ENCODE measurements at places on chromosomes 3 and 15.

GRCh38 chr15:50341616-50342136 lies 13.3 kb downstream of the GABPB1 start:
- no peak for DNase-seq

DNA sequence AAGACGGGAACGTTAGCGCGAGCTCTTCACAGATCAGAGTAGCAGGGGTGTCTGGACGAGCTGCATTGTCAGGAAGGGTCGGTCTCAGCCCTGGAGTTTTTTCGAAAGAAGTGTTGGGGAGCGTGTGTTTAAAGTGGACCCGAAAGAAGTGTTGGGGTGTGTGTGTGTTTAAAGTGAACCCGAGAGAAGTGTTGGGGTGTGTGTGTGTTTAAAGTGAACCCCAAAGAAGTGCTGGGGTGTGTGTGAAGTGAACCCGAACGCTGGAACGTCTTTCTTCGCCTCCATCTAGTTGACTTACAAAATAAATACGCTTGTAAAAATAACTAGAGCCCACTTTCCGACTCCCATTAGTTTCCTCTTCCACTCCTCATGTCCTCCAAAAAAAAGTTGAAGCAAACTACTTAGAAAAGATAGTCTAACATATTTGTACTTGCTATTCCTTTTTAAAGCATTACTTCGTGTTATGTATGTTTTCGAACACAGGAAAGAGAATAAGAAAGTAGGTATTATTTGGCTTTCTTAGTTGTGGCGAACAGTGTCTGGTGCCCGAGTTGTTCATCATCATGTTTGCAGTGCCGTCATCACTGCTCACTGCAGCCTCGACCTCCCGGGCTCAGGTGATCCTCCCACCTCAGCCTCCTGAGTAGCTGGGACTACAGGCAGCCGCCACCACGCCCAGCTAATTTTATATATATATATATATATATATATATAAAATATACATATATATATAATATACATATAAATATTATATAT lies 1.0 kb downstream of the LRCH3 start:
- no peak for DNase-seq

DNA sequence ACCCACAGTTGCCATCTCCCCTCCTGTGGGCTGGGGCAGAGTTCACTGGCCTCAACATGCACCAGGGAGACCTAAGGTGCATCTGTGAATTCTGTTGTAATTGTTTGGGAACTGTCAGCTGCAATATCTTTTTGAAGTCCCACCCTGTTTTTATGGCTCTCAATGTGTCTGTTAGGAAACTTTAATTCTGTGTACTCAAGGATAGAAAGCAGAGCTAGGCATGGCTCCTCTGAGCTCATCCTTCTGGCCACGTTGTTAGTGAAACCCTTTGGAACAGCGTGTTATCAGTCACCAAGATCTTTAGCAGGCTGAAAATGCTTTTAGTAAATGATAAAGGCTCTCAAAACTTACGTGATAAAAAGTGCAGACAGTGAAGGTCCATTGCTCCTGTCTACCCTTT lies 33.6 kb upstream of the MTMR10 start:
- no peak for DNase-seq

DNA sequence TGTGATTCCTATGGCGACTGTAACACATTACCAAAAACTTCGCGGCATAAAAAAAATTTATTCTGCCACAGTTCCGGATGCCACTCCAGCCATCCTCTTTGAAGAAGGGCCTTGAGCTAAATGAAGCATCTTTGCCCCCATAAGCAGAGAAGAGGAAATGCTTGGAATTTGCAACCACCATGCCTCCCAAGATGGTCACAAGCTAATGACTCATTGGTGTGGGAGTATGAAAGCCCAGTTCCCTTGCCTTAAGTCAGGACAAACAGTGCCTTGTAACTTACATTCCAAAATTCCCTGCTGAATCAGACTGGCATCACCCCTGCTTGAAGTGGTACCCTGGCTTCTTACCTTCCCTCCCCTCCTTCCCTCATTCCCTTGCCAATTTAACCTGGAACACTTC lies 1077.4 kb downstream of the EPHA3 start:
- DNase-seq: no peak

DNA sequence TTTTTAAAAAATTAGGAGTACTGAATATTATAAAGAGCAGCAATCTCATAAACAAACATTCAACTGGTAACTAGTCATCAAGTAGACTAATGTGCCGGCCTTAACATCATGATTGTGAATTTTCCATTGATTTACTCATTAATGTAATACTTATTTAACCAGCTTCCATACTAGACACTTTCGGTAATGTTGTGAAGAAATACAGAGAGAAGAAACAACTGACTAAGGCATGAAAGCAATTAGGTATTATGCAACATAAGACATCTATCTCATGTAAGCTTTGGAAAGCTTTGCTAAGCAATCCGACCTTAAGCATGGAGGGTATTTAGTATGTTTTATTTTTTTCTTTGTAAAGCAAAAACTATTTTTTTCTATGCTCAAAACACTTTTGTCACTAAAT lies 108.0 kb downstream of the IL1RAP start:
- DNase-seq: no peak

GRCh38 chr15:83846847-83847246 lies 192.9 kb downstream of the ADAMTSL3 start:
- no peak for DNase-seq

DNA sequence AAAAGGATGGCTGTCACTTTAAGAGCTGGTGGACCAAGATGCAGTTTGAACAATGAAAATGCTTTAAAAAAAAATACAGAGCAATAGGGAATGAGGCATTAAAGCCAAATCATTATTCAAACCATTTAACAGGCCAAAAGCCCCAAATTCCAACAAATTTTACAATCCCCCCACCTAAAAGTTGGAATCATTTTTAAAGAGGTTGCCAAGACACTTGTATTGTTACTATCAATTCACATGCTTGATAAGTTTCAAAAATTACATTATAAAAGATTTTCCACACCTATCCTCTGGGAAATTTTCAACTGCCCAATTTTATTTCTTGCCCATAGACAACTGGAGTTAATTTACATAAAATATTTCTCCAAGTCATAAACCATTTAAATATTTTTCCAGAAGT lies 192.3 kb upstream of the ARHGEF26 start:
- DNase-seq: no peak

- no peak for DNase-seq
These were observed 128.3 kb downstream of the SV2B start for GRCh38 chr15:91228383-91228782.

DNA sequence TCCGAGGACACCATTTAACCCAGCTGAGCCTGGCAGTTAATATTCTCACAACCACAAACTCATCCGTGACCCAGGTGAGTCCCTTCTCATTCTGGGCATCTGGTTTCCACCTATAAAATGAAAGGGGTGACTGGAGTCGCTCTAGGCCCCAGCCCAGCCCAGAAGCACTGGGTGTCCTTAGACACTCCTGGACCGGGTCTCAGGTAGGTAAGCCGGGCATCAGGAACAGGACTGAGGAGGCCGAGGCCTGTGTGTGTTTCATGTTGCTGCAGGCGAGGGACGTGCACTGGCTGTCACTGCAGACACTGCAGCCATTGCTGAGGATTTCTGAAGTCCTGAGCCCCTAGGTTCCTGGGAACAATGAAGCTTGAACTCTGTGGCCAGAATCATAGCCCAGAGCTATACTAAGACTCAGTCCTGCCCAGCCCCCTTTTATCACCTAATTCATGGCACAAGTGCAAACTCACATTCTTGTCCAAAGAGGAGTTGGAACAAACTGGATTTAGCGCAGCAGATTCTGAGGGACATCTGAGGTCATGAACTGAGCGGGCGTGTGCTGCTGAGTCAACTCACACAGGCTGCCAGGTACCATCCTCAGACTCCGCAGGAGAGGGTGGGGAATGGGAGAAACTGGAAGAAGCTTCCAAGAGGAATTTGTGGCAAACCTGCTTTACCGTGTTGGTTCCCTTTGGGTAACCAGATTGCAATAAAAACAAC lies 184.9 kb downstream of the FAM43A start:
- no peak for DNase-seq

GRCh38 chr3:193572426-193572908 lies 17.8 kb upstream of the ATP13A4 start:
- DNase-seq: peak; percentile 65

DNA sequence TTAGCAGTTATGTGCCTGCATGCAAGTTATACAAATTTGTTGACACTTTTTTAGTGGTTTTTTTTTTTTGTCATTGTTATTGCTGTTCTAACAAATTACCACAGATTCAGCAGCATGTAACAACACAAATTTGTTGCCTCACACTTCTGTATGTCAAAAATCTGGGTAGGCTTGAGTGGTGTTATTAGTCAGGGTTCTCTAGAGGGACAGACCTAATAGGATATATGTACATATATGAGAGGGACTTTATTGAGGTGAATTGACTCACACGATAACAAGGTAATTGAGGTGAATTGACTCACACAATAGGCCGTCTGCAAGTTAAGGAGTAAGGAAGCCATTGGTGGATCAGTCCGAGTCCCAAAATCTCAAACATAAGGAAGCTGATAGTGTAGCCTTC lies 15.0 kb upstream of the PLSCR1 start:
- no peak for DNase-seq

DNA sequence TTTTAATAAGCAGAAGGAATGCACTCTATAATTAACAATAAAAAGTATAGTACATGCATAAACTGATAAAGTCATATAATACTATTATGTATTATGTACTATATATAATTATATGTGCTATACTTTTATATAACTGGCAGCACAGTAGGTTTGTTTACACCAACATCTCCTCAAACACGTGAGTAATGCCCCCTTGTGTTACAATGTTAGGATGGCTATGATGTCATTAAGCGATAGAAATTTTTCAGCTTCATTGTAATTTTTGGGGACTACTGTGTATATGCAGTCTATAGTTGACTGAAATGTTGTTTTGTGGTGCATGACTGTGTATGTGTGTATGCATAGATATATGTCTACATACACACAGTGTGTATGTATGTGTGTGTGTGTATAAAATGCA lies 100.6 kb downstream of the SLMAP start:
- DNase-seq: no peak

DNA sequence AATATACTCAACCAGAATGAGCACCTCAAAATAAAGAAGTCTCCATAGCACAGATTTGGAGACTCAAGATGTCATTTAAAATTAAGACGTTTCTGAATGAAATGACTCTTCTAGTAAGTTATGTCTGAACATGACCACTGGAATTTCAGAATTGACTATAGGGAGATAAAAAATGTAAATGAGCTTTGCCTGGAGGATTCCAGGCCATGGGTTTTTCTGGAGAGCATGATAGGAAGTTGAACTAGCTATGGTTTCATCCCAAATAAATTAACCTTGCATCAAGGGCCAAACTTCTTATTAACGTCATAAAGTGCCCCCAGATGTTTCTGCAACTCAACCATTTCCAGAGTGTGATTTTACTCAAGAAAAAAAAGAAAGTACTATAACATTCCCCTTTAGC lies 222.6 kb upstream of the NR2F2 start:
- no peak for DNase-seq

- no peak for DNase-seq
These were observed 276.4 kb downstream of the POLQ start for GRCh38 chr3:121269389-121269788.

- no peak for DNase-seq
These were observed 300.4 kb downstream of the SV2B start for GRCh38 chr15:91400481-91400880.

DNA sequence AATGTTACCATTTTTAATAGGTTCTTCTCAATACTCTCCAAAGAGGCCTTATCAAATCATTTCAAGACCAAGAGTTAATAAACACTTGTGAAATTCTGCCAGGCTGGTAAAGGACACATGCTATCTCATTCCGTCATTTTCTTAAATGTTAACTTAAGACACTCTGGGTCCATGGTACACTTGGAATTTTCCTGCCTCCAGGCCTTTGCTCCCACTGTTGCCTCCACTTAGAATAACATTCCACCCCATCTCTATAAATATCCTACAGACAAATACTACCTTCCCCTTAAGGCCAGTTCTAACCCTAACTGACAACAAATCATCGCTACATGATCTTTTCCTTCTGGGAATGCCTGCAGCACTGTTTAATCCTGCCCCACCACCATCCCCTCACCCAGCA lies 24.1 kb downstream of the MAGI1 start:
- DNase-seq: no peak

DNA sequence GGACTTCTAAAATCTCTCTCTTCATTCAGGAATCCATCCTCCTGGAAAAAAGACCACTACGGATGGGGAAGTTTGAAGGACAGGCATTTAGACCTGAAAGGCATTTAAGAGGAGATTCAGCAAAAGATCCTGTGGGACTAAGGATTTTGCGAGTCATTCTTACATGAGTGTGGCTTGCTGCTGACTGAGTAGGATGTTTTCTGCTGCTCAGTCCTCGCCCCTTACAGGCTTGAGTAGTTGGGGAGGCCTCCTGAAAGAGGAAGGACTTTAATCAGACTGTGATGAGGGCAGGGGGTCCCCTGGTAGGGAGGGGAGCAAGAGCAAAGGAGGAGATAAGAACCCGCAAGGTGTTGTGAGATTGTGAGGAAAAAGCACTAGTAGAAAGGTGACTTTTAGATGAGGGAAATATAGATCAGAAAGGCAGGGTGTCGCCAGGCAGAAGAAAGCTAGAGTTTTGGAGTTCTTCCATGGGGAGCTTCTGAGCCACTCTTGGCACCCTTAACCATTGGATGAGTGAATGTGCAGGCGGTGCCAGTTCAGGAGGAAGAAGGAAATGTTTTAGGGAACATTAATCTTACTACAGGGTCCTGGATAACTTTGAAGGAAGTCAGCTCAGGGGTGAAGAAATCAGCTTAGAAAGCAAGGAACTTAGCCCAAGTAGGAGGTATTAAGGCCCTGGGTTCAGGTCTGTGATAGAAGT lies 171.1 kb downstream of the RORA start:
- no peak for DNase-seq

GRCh38 chr3:170730071-170730812 lies 139.8 kb downstream of the RPL22L1 start:
- no peak for DNase-seq

GRCh38 chr3:62987721-62988120 lies 112.5 kb upstream of the CADPS start:
- no peak for DNase-seq

GRCh38 chr3:31532587-31533168 lies at the start of gene STT3B:
STT3B (plus strand) TSS chr3:31532925; CDS start chr3:31532999, 74 bp downstream.
- no peak for DNase-seq

GRCh38 chr15:77580996-77581682 lies 51.6 kb downstream of the LINGO1 start:
- DNase-seq: no peak

DNA sequence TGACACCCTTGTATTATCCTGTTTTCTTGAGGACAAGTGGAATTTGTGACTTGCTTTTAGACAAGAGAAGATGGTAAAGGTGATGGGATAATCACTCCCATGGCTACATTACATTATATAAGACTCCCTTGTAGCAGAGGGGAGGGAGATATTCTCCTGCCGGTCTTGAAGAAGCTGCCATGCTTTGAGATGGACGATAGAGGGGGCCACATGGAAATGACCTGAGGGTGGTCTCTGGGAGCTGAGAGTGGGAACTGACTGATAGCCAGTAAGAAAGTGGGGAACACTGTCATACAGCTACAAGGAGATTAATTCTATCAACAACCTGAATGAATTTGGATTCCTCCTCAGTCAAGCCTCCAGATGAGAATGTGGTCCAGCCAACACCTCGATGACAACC lies 540.1 kb downstream of the NTRK3 start:
- peak; percentile 17 for DNase-seq

All from WTC11 (cell line).